T-helper 2 cell (primary cell): ENCODE measurements at places on chromosomes 7 and 10.

DNA sequence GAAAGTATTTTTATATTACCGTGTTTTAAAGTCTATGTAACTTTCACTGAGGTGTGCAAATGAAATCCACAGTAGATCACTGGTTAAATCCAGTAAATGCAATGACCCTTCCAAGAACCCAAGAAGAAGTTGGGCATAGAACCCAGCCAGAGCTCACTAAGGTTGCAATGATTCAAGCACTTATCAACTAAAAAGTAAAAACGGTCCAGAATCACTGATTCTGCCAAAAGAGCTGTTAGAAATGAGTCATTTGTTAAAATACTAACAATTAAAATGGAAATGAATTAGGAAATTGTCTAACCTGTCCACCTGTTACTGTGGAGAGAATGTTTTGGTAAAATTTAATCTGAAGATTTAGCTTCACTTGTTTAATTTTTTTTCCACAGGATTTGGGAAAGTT is 74.4 kb downstream of the ANK3 start:
- no peak for DNase-seq

- no peak for DNase-seq
Measured at GRCh38 chr10:17235136-17235535, 7.1 kb downstream of the VIM start.

- no peak for DNase-seq
Measured at GRCh38 chr7:17564678-17565212, 266.3 kb downstream of the AHR start.

GRCh38 chr10:126207313-126207771 is 180.9 kb downstream of the ADAM12 start:
- no peak for DNase-seq

DNA sequence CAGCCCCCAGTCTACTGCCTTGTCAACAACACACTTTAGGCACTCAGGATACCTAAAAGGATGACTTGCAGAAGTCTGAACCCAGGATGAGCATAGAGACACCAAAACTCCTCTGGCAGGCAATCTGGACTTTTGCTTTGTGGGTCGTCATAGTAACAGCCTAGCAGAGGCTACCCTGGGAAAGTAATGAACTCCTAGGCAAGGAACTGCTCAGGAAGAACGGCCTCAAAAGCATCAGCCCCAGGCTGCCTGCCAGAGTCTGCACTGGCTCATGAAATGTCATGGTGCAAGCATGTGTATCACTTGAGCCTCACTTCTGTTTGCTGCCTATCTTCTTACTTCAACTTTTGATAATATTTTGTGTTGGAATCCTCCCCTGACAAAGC is 715.1 kb downstream of the GRID1 start:
- DNase-seq = no peak

DNA sequence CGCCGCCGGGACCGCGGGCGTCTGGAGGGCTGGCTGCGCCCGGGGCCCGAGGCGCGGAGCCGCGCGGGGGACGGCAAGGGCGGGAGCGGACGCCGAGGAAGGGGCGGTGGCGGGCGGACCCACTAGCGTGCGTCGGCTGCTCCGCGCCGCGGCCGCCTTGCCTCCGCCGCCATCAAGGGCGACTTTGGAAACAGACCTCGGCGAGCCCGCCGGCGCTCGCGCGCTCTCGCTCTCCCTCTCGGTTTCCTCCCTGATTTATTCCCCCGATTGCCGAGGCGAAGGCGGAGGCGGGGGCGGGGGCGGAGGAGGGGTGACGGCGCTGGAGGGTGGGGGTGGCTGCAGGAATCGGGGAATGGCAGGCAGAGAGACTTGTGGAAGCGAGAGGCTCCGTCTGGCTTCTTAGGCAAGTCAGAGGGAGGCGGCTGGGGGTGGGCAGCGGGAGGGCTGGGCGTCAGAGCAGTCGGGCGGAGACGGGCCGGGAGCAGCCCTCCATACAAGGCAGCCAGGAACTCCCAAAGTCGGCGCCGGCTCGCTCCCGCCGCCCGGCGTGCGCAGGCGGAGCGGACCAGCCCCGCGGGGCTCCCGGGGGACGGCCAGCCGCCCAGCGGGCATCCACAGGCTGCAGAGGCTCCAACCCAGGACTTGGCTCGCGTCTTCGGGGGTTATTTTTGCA is at the start of gene CACNA2D1:
Gene CACNA2D1, minus strand, starts transcription at position 231 of the 673 bp plus-strand sequence.
- DNase-seq = no peak

- DNase-seq = peak; percentile 17
Measured at GRCh38 chr10:25174461-25175230, at the start of gene GPR158. Gene GPR158, plus strand, starts transcription at chr10:25175001. Its CDS starts 420 bp downstream, at chr10:25175421.

DNA sequence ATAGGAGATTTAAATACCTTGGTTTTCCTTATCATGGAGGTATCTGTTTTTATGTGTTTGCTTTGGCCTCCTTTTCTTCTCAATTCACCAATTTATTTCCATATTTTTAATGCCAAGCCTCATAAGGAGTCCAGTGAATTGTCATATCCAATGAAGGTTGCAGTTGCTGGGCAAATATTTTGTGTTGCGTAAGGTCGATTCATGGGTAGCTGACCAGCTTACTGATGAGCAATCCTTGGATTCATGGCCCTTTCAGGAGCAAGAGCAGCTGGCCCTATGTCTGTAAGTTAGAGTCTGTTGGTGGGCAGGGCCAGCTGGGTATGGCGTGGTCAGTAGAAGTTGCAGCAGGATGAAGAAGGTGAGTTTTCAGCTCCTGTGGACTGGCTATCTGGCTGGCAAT is 182.9 kb downstream of the PFKFB3 start:
- no peak for DNase-seq

DNA sequence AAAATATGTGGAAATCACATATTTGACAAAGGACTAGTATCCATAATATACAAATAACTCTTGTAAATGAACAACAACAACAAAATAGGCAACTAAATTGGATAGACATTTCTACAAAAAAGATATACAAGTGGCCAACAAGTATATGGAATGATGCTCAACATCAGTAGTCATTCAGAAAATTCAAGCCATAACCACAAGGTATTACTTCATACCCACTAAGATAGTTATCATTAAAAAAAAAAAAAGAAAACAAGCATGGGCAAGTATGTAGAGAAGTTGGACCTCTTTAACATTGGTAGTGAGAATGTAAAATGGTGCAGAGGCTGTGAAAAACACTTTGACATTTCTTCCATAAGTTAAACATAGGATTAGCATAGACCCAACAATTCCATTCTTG is 80.8 kb downstream of the CYP26A1 start:
- no peak for DNase-seq

DNA sequence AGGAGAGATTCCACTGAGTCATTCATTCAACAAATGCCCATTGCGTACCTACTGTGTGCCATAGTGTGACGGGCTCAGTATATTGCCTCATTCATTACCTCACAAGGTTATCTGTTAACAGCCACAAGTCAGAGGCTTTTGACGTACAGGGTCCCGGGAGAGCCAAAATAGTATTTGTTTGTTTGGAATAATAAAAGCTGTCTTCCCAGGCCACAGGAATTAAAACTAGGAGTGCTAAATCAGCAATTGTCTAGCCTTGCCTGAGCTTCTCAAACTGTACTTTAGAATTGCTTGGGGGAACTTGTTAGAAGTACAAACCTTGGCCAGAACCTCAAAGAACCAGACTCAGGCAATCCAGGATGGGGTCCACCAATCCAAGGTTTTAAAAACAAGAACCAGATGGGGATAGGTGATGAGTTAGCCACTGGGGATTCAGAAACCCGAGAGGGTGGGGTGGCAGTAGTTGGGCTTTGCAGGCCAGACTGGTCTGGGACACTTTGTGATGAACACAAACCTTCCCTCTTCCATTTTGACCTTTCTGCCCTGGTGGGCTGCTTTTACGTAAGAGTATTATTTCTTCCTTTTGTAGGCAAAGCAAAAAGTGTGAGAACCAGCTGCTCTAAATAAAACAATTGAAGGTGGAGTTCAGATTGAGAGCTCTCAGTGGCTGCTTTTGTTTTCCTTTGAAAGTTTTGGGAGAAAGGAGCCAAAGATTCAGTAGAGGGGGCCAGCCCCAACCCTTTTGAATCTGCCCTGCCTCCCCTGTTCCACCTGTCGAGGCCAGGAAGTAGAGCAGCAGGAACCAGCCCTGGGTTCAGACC is 113.0 kb upstream of the ANLN start:
- no peak for DNase-seq

- no peak for DNase-seq
Measured at GRCh38 chr7:74483402-74484336, 30.0 kb downstream of the GTF2IRD1 start.

GRCh38 chr7:54560198-54560597 is 18.0 kb downstream of the VSTM2A start:
- DNase-seq = no peak

DNA sequence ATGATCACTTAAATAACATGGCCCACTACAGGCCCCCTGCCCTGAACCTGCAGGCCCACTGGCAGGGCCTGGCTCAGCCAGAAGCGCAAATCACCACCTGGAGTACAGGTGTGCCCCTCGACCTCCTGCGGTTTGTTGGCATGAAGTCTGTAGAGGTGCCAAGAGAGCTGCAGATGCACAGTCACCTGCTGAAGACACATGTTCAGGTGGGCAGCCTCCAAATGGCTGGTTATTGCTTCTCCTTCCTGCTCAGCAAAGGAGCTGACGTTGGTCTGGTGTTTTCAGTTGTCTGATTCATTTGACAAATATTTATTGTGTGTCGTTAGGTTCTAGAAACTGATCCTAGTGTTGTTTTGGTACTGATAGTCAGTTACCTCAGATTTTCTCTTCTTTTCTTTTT is 29.0 kb downstream of the DHTKD1 start:
- DNase-seq = no peak

DNA sequence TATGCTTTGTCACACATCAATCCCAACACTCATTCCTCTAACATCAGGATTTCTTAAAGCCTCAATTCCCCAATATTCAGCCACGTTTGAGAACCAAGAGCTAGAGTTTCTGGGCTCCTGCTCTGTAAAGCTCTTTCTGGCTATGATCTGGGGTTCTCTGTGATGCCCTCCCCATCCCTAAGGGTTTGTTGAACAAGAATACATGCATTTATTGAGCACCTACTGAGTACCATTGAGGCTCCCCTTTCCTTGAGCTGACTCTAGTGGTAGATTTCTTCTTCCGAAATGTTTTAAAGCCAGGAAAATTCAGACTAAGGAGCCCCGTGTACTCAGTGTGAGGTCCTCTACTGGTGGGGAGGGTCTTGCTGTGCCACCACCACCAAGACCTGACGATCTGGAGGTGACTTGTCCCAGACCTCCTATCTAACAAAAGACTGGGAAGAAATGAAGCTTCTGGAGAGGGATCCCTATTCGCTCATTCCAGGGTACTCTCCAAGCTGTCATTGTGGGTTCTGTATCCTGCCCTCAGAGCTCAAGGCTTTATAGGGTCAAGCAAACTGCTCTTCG is 23.1 kb upstream of the SRGN start:
- no peak for DNase-seq

- no peak for DNase-seq
Measured at GRCh38 chr10:117201826-117202225, 4.5 kb downstream of the KCNK18 start.

GRCh38 chr7:75718390-75719031 is 20.2 kb downstream of the HIP1 start:
- DNase-seq = no peak

GRCh38 chr10:92177546-92177945 is 113.3 kb downstream of the CPEB3 start:
- DNase-seq = no peak

DNA sequence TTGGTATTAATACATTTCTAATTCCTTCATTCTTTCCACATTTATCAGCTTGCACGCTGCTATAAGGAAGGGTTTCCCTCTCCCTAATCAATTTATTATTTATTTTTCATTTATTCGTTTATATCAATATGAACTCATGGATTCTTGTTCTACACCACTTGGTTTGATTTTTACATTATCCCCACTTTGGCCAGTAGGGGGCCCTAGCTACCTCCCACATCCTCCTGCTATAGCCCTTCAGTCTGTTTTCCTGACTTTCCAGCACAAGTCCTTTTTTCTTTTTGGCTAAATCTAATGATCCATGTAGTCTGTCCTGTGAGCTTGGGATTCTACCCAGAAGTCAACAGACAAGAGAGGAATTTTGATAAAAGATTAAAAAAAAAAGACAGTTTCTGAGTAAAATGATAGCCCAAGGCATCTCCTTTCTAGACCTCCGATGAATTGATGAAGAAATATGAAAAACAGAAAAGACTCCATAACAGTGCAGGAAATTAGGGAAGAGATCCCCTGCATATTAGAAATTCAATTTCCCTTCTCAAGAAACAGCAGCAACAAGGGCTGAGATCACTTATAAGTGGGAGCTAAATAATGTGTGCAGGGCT is 47.7 kb downstream of the LYZL2 start:
- no peak for DNase-seq

- no peak for DNase-seq
Measured at GRCh38 chr10:6702030-6702429, 122.0 kb upstream of the PRKCQ start.

GRCh38 chr10:50325449-50326171 is 74.3 kb upstream of the ASAH2 start:
- DNase-seq = no peak

DNA sequence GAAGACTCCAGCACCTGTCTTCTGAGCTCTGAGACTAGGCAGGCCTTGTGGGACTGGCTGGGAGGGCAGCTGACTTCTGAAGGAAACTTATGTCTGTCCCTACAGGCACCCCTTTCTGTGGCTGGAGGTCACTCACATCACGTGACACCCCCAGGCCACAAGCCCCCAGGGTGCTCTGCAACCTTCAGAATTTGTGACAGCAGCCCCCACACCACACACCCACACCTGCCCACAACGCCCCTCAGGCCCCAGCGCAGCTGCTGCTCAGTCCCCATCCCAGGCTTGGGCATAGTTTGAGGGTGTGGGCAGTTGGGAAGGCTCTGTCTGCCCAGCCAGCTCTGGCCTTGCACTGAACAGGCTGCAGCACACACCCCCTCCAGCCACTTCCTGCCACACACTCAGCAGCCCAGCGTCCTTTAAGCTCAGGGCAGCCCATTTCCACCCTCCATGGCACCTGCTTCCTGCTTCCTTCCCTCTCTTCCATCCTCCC is 80.0 kb upstream of the UNC5B start:
- DNase-seq = no peak

- peak; percentile 7 for DNase-seq
Measured at GRCh38 chr10:2618690-2619089, 448.7 kb upstream of the PFKP start.

GRCh38 chr10:49679480-49679893 is at the start of gene C10orf53:
Gene C10orf53, plus strand, starts transcription at chr10:49679651. Its CDS starts 47 bp downstream, at chr10:49679698.
- DNase-seq = peak; percentile 71

- DNase-seq = no peak
Measured at GRCh38 chr10:5573968-5574641, 49.3 kb downstream of the CALML3 start.

GRCh38 chr10:42926843-42927242 is 144.2 kb downstream of the BMS1 start:
- DNase-seq = no peak

- no peak for DNase-seq
Measured at GRCh38 chr7:50704844-50705243, 77.9 kb downstream of the GRB10 start.

DNA sequence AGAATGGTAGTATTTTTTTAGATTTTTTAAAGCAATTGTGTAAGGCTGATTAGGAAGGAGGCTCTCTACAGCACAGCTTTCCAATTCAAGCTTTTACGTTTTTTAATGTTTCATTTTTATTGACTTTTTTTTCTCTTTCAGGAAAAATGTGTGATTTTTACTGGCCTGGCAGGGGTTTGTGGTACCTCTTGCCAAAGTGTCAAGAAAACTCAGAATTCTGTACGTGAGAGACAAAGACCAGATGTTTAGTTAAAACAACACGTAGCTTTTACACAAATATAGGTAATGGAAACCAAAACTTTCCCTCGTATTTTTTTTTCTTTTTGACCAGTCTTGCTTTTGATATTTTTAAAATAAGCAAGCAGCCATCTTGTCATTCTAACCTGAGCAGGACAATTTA is 6.0 kb upstream of the NPVF start:
- DNase-seq = no peak

- DNase-seq = no peak
Measured at GRCh38 chr7:77238703-77239136, 39.1 kb upstream of the FGL2 start.

- no peak for DNase-seq
Measured at GRCh38 chr10:11036424-11037011, 18.8 kb downstream of the CELF2 start.
